ENCODE measurements at places on chromosomes 16 and 17. TPM values are rescaled to one million over a fixed set of nuclear protein-coding genes. Genes with fewer than 3 reads are reported as not detected.
A peak's percentile ranks its signal among the peaks of the same experiment; 100 is the strongest.

MYCBPAP gene
- not detected for total RNA-seq

DNA sequence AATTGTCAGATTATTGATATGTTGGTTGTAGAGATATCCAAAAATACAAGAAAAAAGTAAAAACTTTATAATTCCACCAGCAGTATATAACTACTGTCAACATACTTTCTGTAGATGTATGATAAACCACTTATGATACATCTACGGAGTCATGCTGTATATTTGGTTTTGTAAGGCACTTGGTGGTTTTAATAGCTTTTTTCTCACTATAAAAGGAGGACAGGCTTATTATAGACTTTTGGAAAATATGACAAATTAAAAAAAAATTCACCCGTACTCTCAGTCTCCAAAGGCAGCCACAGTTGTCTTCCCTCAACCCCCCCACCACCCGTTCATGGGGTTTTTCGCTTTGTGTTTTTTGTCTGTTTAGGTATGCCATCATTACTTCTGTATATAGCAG is 14.8 kb downstream of the RAI1 start:
- no peak for DNase-seq
- H3K4me1 ChIP-seq, result peaks cover 44% of the 10 kb centered on the region
- H3K36me3 ChIP-seq, result no peaks in the 10 kb centered on the region
- H3K27me3 ChIP-seq, result no peaks in the 10 kb centered on the region
- H3K27ac ChIP-seq, result no peak overlapping the region

NAGS gene
- 1.9 TPM for total RNA-seq

DNA sequence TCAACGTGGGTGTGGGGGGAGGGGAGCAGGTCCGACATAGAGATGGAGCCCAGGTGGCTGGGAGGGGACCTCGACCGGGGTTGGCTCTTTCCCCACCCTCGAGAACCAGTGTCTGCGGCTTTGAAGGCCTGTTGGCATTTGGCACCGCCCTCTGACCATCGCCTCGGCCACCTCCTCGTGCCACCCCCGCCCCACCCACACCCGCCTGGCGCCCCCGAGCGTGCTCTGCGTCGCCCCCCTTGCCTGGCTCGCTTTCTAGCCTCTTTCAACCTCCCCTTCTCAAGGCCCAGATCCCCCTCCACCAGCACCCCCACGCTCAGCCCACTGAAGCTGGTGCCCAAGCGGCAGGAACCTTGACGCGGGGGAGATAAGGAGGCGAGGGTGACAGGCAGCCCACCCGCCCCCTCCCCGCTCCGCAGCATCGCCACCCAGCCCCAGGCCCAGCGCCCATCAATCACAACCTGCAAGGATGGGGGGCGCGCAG is 619 bp downstream of the CACNB1 start:
- peaks cover 24% of the 10 kb centered on the region for H3K4me1 ChIP-seq
- H3K27ac ChIP-seq, result peak overlapping the region; percentile 64
- H3K4me3 ChIP-seq, result peak overlapping the region; percentile 96
- H3K36me3 ChIP-seq, result peaks cover 29% of the 10 kb centered on the region
- H3K27me3 ChIP-seq, result no peaks in the 10 kb centered on the region

DNA sequence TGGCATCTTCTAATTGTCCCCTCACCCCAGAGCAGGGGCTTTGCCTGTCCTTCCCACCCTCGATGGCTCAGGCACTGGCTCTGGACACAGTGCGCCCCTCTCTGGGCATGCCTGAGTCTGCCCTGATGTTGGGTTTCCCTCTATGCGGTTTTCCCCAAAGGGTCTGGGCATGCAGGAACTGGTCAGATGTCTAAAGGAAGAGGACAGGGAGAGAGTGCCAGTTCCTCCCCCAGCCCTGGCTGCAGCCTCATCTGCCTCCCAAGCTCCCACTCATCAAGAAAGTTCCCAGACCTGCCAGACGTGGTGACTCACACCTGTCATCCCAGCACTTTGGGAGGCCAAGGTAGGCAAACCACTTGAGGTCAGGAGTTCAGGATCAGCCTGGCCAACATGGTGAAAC is 41.3 kb upstream of the PABPN1L start:
- H3K27me3 ChIP-seq, result no peaks in the 10 kb centered on the region
- no peak overlapping the region for H3K27ac ChIP-seq
- no peak for DNase-seq
- no peak overlapping the region for H3K4me3 ChIP-seq
- H3K4me1 ChIP-seq, result no peaks in the 10 kb centered on the region

TBC1D3G gene
- not detected for total RNA-seq

GRCh38 chr17:2855063-2855600 is 58.9 kb downstream of the RAP1GAP2 start:
- DNase-seq, result no peak
- no peaks in the 10 kb centered on the region for H3K27me3 ChIP-seq
- H3K4me3 ChIP-seq, result peak overlapping the region; percentile 62

- no peaks in the 10 kb centered on the region for H3K4me1 ChIP-seq
- H3K4me3 ChIP-seq, result no peak overlapping the region
- no peaks in the 10 kb centered on the region for H3K36me3 ChIP-seq
- no peak overlapping the region for H3K27ac ChIP-seq
- DNase-seq, result no peak
Measured at GRCh38 chr17:32944248-32945020, 16.5 kb downstream of the TMEM98 start.

Data from SJCRH30 (cell line).